ENCODE measurements at places on chromosomes 5 and 9. TPM values are rescaled to one million over a fixed set of nuclear protein-coding genes. Genes with fewer than 3 reads are reported as not detected.

The PRR7 gene
- 13.8 TPM for total RNA-seq

The CHSY3 gene
- 0.07 TPM for total RNA-seq

The SLC34A3 gene
- total RNA-seq: 0.15 TPM

The SIL1 gene
- 24.7 TPM for total RNA-seq

The PPP1R26 gene
- 17.3 TPM for total RNA-seq

The PCDHGB1 gene
- 1.9 TPM for total RNA-seq

The PTGDS gene
- 1.4 TPM for total RNA-seq

The UQCRQ gene
- 496 TPM for total RNA-seq

The RAD50 gene
- 27.7 TPM for total RNA-seq
